SIG-M5 (cell line): ENCODE measurements at places on chromosomes 5 and 9.

DNA sequence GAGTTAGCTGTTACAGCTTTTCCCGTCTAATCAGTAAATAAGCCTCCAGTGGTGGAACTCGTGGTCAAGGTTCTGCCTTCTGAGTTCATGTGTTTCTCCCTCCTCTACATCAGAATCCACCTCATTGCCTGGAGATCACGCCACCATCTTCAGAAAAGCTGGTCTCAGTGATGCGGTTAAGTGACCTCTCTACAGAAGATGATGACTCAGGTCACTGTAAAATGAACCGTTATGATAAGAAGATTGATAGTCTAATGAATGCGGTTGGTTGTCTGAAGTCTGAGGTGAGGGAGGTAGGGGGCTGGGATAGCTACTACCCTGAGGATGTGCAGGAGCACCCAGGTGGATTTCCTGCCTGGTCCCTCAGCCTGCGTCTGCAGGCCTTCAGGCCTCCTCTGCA is 13.3 kb downstream of the ODF2 start:
- DNase-seq = no peak

- no peak for DNase-seq
Measured at GRCh38 chr9:75604661-75605060, 285.8 kb upstream of the PCSK5 start.

DNA sequence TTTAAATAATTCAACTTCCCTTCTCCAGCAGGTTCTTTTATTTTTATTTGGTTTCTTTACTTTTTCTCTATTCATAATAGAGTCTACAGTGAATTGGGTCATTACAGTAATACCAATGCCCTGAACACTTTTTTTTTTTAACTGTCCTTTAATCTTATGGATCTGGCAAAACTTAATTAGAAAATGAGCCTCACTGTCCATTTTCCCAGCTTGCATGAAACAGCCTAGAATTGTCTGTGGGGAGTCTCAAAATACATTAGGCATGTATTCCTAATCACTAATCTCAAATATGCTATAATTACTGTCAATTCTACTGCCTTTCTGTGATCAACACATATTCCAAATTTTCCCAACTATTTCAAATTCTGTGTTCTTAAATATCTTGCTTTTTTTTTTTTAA is 406.8 kb downstream of the ANXA1 start:
- DNase-seq = no peak

- no peak for DNase-seq
Measured at GRCh38 chr5:159106193-159106568, 6.5 kb upstream of the EBF1 start.

DNA sequence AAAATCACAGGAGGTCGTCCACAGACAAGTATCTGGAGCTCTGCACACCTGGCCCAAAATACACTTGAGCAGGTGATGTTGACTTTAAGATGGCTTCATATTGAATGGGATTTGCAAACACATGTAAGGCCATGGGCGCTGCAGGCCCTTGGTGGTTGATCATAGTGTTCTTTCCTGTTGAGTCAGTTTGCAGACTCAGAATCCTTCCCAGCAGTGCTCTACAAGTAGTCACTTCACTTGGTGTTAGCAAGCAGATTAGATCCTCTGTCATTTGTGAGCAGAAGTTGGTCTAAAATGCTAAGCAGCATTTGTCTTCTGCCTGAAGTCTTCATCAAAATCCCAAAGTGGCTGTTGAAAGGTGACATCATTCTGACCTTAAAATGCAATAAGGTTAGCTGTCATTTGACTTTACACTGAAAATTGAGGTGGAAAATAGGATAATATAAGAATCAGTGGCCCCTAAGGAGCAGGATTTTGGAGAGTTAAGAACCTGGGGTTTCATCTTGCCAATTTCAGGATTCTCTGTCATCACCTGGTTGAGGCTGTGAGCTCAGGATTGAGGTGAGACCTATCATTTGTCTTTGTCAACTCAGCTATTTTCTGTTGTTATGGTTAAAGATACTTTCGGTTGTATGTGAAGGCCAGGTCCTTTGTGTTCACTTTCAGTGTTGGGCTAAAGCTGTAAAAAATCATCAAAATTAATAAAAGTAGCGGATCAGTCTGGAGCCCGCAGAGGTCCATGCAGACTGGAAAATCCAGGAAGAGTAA is 114.5 kb downstream of the LRRC70 start:
- no peak for DNase-seq

- no peak for DNase-seq
Measured at GRCh38 chr5:174589011-174589410, 135.4 kb upstream of the MSX2 start.

DNA sequence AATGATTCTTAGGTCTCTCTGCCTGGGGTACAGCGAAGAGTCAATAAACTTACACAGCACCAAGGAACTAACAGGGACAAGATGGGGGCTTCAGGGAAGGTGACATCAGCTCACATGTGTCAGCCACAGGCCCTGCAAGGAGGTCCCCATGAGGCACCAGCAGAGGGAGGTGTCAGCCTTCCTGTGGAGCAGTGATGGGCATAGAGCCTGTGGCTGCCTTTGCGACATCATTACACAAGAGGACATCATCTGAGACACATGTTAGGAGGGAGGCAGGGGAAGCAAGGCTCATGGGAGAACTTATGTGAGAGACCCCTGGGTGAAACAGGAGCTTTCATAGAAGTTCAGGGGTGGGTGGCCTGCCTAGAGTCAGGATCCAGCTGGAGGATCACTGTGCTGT is 389.6 kb downstream of the SEMA5A start:
- no peak for DNase-seq

- DNase-seq = no peak
Measured at GRCh38 chr5:56480705-56481427, 247.7 kb upstream of the ANKRD55 start.

- DNase-seq = no peak
Measured at GRCh38 chr9:132994410-132995120, 16.1 kb downstream of the GFI1B start.

GRCh38 chr5:154618696-154619095 is 136.5 kb upstream of the LARP1 start:
- DNase-seq = no peak

- peak; percentile 11 for DNase-seq
Measured at GRCh38 chr5:73861313-73861988, 235.5 kb downstream of the ARHGEF28 start.

DNA sequence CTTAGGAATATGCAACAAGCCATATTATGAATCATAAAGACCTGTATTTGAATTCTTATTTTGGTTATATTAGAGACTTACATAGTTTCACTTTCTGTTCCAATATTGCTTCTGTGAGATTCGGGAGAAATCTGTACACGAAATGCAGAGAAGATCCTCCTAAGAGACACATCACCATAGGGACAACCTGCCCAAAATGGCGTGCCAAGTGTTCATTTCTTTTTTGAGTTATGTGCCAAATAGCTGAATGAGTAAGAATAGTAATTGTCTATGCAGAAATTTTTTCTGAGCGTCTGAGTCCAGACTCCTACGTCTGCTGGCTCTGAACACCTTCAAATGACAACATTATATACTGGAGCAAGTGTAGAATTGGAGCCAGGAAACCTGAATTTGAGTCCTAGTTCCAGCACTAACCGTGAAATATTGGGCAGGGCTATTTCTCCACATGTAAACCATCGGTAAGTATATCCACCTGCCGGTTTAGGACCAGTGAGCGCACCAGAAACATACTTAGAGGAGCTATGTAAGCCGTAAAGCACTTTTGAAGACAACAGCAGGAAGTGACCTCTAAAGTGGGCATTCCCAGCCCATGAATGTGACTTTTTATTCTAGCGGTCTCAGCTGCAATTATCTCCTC is 163.9 kb upstream of the DMRT1 start:
- no peak for DNase-seq

GRCh38 chr9:115587310-115587709 is 469.4 kb upstream of the TNC start:
- DNase-seq = no peak

GRCh38 chr5:73637565-73637964 is 11.6 kb downstream of the ARHGEF28 start:
- DNase-seq = no peak
